Pons (tissue), 1 donor: ENCODE measurements at places on chromosomes 3 and 15.
A peak's percentile ranks its signal among the peaks of the same experiment; 100 is the strongest.

DNA sequence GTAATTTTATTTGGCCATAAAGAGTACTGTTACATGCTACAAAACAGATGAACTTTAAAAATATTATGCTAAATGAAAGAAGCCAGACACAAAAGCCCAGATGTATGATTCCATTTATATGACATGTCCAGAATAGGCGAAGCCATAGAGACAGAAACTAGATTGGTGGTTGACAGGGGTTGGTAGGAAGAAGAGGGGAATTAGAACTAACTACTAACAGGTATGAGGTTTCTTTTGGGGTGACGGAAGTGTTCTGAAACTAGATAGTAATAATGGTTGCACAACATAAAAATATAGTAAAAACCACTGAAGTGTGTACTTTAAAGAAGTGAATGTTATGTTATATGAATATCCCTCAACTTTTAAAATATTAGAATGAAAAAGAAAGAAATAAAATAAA lies 66.1 kb downstream of the GBE1 start:
- DNase-seq, result no peak

GRCh38 chr15:74167891-74168331 lies 5.6 kb upstream of the ISLR start:
- DNase-seq, result no peak

- DNase-seq, result peak; percentile 31
Measured at GRCh38 chr15:56871867-56872266, 46.6 kb upstream of the TCF12 start.

DNA sequence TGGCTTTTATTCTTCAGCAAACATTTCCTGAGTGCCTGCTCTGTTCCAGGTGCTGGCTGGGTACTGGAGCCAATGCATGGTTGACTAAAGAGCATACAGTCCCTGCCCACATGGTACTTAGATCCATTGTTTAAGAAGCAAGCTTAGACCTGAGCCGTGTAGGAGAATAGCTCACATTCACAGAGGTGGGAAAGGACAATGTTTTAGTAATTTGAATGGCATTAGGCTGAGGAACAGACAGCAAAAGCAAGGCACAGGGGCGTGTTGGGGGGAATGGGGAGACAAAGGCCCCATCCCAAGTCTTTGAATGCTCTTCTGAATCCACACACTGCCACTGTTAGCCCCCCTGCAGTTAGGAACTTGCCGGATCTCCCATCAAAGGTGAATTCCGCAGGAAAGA lies 388.2 kb upstream of the RGMA start:
- no peak for DNase-seq

DNA sequence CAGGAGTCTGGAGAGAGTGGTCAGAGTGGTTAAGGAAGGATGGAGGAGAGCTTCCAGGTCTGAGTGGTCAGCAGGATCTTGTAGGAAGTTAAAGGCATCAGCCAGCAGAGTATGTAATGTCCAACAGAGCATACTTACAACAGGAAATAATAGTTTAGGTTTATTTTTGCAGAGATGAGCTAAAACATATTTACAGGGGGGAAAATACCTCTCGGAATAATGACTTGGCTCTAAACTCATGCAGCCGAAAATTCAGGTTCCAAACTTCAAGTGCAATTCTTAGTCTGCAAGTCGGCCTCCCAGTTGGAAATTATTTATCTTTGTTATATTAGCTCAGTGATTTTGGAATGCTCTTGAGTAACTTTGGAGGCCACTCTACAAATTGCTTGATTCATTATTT lies 385.0 kb upstream of the C2CD4B start:
- DNase-seq, result no peak

- DNase-seq, result no peak
Measured at GRCh38 chr3:167885277-167885676, 149.8 kb downstream of the SERPINI1 start.

DNA sequence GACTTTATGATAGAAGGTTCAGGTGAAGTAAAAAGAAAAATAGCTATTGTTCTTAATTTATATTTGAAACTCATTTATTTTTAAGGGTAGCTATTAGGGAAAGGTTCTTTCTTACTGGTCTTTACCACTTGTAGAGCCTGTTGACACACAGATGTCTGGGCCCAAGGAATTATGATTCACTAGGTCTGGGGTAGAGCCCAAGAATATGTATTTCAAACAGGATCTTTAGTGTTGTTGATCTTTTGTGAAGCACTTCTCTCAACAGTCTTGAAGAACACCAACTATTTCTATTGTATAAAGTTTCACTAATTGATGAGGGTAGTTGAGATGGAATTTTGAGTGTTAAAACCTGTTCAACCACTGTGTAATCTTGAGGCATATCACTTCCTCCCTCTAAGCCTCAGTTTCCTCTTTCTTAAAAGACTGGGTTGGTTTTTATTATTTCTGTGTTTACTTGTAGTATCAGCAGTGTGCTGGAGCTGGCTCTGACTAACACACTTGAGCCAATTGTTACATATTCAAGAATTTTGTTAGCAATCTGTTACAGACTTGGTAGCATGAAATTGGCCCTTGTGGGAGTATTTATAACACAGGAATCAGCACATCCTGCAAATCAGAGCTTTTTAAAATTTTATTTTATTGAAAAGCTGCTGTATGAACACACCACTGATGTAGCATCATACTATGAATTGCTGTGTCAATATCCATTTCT lies 155.9 kb downstream of the RBMS3 start:
- DNase-seq, result no peak

DNA sequence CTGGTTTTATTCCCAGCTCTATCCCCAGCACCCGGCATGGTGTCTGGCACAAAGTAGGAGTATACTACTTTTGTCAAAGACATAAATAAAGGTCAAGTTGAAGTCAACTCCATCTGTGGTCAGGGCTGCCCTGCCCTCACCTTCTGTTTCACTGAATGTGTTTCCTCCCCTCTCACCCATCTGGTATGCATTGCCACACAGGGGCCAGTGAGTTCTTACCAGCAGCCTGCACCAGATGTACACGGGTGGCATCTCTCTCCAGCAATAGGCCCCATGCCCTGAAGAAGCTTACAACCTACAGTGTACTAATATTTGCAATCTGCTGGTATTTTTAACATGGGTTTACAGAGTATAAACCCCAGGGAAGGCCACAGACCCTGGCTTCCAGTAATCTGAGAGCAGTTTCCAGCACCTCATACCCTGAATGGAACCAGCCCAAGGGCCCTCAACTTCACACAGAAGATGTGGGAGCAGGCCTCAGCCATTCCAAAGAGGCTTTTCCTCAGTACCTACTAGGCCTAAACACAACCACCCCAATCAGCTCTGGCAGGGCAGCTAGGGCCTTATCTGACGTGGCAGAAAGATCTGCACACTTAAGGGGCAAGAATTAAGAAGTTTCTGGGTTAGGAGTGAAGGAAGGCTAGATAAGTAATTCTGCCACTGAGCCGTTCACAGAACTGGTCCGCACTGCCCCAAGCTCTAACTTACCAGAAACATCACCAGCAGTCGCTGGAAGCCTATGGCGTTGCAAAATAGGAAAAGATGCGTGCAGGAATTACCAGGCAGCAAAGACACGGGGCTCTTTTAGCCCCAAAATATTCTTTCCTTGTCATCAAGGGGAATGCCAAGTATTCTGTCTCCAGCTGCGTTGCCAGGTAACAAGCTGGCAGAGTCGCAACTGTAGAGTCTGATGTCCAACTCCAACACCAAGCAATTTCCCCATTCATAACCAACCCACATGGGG lies 2.1 kb downstream of the IDH2 start:
- peak; percentile 85 for DNase-seq

- no peak for DNase-seq
Measured at GRCh38 chr15:76161153-76162035, 101.6 kb downstream of the TMEM266 start.

GRCh38 chr15:41487802-41488201 lies 5.9 kb upstream of the ITPKA start:
- no peak for DNase-seq

DNA sequence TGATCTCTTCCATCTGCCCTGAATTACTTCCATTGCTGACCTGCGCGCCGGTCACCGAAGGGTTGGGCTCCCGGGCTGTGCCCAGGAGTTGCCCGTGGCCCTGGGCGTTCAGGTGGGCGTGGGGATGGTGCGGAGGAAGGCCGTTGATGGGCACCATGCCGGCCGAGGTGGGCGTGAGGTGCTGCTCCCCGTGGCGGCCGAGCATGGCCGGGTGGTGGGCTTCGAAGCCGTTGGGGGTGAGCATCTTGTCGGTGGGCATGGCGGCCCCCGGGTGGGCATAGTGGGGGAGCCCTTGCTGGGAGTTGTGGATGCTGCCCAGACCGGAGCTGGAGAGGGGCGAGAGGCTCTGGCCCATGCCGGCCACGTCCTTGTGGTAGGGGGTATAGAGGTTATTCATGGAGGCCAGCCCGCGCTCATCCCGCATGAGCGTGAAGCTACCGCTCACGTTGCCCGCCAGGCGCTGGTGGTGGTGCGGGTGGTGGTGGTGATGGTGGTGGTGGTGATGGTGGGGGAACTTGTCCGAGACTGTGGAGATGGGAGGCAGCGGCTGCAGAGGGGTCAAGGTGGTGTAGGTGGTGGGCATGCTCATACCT lies 1.0 kb downstream of the ONECUT1 start:
- no peak for DNase-seq

- no peak for DNase-seq
Measured at GRCh38 chr15:63008333-63009049, 34.1 kb upstream of the TPM1 start.

- DNase-seq, result peak; percentile 15
Measured at GRCh38 chr15:25790000-25790660, 73.0 kb downstream of the ATP10A start.

DNA sequence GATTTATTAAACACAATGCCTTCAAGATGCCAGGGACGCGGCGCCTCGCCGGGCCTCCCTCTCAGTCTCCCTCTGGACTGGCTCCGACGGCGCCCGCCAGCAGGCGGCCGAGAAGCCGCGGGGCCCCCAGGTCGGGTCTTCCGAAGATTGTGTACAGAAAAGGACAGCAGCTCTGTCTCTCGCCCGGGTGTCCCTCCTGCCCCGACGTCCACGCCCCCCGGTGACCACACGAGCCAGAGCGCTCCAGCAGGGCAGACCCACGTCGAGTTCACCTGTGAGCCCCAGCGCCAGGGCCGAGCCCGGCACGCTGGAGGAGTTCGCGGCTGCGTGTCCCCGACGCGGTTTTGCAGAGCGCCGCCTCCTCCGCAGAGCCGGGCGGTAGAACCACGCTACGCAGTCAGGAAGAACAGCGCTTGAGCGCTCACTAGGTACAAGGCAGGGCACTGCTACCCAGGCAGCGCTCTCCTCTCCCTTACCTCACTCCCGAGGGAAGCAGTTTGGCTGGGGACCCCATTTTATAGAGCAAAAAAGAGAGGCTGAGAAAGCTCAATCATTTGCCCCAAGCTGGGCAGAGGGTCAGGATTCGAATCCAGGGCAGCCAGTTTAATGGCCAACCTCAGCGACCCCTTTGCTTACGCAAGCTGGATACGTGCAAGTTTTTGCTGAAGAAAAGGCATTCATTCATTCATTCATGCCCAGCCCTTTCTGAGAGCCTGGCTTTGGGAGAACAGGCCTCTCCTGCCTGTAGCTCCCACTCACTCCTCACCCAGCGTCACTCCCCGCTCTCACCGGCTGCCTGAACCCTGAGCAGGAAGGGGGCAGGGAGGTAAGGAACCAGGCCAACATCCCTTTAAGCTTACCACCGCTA lies 3.0 kb upstream of the TLE3 start:
- DNase-seq, result no peak

DNA sequence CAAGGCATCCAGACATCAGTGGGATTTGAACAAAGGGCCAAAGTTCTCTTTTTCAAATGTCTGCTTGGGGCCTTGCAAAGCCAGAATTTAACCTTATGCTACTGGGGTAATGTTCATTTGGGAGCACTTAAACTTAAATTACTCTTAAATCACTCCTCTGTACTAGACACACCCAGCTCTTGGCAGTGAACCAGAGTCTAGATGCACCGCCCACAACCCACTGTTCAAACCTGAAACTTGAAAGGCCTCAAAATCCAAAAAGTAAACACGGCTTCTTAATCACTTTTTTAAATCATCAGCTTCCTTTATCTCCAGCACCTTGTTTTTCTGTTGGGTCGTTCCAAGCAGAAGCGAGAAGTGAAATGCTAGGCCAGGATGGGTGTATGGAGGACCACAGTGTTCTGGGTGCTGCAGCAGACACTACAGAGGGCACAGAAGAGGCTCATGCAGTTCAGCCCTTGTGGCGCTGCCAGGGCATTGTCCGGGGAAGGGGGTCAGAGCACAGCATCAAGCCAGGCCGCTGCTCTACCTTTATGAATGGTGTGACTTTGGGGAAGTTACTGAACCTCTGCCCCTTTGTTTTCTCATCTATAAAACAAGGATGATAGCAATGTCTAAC lies 28.8 kb downstream of the MECOM start:
- DNase-seq, result no peak

GRCh38 chr15:58856086-58856485 lies 77.4 kb downstream of the SLTM start:
- no peak for DNase-seq

- DNase-seq, result no peak
Measured at GRCh38 chr15:68434021-68434420, 2.1 kb upstream of the ITGA11 start.

DNA sequence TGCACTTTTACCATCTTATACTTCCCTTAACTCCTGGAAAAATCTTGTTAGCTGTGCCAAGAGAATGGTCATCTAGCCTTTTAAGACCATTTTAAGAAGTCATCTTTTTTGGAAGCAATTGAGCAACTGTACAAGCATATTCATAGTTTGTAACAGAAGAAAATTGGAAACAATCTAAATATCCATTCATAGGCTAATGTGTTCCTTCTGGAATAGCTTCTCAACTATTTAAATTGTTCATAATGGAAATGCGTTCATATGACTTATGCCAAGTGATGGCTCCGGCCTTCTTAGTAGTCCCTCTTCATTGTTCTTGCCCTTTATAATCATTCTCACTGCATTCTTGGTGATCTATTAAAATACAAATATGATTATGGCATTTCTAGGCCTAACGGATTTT lies 17.4 kb upstream of the OSBPL11 start:
- no peak for DNase-seq

DNA sequence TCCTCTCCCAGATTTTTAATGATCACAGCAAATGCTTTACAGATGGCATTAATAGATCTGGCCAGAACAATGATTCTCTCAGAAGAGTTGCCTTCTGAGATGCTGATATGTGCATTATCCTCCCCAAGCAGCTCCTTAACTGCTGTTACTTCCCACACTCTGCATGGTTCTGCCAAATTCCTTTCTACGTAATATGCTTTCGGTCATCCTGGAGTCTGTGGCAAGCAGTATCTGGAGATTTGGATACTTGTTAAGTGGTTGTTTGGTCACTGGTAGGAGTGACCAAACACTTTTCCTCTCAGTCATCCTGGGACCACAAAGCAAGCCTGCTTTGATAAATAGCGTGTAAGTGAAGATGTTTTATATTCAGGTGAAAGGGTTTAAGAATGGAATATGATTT lies 71.1 kb upstream of the CCNL1 start:
- no peak for DNase-seq

DNA sequence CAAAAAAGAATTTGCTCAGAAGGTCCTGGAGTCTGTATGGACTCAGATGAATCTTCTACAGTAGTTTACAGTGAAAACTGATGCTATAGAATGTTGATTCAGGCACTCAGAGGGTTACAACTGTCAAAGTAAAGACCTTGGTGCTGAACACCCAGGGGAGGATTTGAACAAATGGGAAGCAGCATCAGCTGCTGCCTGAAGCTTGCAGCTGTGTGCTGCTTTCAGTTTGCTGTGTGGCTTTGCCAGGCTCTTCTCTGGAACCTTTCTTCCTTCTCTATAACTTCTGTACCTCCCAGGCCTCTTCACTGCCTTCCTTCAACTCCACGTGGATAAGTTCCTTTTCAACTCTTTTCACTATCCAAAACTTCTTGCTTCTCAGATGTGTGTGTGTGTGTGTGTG lies 214.2 kb downstream of the GRM7 start:
- DNase-seq, result no peak
